ENCODE measurements at places on chromosomes 11 and 22. TPM values are rescaled to one million over a fixed set of nuclear protein-coding genes. Genes with fewer than 3 reads are reported as not detected.

Gene TP53I11
- polyA plus RNA-seq, result 64.0 TPM

Gene IL10RA
- 5.1 TPM for polyA plus RNA-seq

Gene KRTAP5-2
- not detected for polyA plus RNA-seq

Gene OR56A1
- not detected for polyA plus RNA-seq

Gene DCDC1
- 2.9 TPM for polyA plus RNA-seq

Measured in left lung (tissue), 14 donors.